ENCODE measurements at places on chromosomes 12 and 14.

DNA sequence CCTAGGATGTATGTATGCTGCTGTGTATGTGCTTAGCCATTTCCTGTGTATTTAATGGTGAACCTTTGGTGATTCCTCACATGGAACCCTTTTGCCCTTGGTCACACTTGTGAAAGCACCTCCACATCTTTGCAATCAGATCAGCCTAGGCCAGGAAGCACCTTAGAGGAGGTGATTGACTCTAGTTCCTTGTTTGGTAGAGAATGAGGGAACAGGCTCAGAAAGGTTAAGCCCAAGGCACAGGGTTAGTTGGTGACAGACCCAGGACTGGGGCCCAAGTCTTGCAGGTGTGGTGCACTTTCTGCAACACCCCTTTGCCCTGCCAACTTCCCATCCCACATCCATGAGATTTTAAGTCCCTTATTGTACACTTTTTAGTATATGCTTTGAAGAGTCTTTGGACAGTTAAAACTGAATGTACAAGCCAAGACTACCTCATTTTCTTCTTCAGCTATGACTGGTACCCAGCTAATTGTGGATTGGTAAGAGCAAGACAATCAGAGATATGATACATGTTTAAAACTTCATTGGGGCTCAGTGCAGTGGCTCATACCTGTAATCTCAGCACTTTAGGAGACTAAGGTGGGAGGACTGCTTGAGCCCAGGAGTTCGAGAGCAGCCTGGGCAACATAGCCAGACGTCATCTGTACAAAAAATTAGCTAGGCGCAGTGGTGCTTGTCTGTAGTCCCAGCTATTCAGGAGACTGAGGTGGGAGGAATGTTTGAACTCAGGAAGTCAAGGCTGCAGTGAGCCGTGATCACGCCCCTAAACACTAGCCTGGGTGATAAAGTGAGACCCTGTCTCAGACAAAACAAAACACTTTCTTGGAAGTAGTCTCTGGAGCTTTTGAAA, 71.1 kb downstream of the RASSF3 start:
- no peak for DNase-seq

DNA sequence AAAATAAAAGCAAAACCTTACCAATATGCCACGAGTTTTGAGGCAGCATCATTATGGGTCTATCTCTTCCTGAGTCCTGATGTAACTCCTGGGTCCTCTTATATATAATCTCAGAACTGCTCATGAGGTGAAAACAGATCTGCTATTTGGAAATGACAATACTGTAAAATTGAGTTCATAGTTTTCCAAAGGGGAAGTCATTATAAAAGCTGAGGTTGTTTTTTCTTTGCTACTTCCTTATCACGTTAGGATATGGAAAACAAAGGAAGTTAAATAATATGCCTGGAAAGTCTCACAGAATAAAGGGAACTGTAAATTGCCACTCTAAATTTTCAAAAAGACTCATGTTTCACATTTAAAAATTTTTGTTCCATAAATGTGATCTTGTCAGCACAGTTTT, at the start of gene CD163L1:
CD163L1 (minus strand) TSS at position 78 of the 400 bp plus-strand sequence; CDS start at position 52, 26 bp downstream.
- DNase-seq: no peak

- DNase-seq: no peak
Observed at GRCh38 chr14:53019406-53019805, 68.6 kb upstream of the FERMT2 start.

- DNase-seq: no peak
Observed at GRCh38 chr12:51219322-51219721, 1.5 kb upstream of the POU6F1 start.

- DNase-seq: no peak
Observed at GRCh38 chr14:86902176-86902950, 1090.6 kb downstream of the GALC start.

- no peak for DNase-seq
Observed at GRCh38 chr14:31232081-31232480, 24.5 kb upstream of the HECTD1 start.

DNA sequence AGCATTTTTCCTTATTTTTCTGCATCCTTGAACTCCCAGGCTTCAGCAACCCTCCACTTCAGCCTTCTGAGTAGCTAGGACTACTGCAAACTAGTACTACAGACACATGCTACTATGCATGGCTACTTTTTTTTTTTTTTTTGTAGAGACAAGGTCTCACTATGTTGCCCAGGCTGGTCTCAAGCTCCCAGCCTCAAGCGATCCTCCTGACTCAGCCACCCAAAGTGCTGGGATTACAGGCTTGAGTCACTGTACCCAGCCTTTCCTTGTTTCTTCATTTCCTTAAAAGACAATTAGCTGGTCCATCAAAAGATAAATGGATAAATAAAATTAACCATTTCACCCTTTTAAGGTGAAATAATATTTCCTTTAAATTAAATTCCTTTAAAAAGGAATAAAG, 205.8 kb downstream of the SPTSSA start:
- no peak for DNase-seq

GRCh38 chr14:98912655-98913054, 359.3 kb downstream of the BCL11B start:
- no peak for DNase-seq

DNA sequence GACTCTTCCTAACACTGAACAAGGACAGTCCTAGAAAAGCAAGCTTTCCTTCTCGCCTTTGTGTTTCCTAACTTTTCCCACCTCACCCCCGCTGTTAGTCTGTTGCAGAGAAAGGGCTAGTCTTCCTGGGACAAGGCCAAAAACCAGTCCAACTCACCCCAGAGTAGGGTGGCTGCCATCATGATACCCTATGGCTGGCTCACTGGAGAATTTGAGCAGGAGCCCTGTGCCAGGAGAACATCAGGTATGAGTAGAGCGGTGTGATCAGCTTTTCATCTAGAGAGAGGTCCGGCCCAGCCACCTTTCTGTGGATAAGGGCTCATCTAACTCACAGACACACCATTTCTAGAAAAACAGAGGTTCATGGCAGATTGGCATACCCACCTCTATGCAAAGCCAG, 16.7 kb upstream of the ZFP36L1 start:
- no peak for DNase-seq

DNA sequence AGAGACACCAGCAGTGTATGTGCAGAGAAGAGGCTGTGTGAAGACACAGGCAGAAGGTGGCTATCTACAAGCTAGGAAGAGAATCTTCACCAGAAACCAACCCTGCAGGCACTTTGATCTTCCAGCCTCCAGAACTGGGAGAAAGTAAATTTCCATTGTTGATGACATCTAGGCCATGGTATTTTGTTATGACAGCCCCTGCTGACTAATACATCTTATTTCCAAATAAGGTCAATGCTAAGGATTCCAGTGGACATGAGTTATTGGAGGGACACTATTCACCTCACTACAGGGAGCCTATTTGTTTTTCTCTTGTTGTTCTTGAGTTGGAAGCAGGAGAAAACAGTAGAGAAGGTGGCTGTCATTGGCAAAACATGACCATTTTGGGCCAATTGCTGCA, 88.5 kb upstream of the RIN3 start:
- no peak for DNase-seq

DNA sequence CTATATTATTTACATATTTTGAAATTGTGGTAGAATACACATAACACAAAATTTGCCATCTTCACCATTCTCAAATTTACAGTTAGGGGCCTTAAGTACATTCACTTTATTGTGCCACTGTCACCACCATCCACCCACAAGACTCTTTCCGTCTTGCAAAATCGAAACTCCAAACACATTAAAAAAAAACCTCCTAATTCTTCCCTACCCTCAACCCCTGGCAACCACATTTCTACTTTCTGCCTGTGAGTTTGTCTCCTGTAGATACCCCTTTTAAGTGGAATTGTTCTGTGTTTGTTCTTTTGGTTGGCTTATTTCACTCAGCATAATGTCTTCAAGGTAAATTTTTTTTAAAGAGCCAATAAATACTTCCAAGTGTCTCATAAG, 31.6 kb upstream of the AMIGO2 start:
- DNase-seq: no peak

DNA sequence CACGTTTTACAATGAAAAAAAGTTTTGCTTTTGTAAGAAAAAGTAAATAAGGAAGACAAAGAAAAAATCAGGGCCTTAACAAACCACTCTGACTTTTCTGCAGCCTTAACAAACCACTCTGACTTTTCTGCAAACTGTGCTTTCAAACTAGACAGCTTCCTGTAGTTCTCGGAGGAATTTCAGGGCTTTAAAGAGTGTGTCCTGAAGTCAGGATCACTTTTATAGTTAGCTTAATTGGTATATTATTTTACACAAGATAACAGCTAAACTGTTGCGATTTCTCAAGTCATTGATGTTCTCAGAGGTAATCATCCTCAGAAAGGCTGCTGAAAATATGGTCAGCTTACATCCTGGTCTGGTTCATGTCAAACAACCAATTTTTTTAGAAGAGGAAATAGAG, 42.2 kb downstream of the TMEM117 start:
- DNase-seq: no peak

DNA sequence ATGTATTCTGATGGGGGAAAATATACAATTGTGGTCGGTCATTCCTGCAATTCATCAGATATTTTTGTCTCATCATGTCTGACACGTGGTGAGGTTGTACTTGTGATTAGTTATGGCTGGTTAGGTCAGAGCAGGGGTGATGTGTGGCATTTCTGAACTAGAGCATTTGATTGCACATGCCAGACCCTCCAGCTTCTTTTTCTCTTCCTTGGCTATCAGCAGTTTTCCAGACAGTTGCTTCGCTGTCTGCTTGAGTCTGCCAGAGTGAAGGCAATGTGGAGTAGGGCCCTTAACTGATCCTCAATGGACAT, 25.9 kb downstream of the TMEM117 start:
- no peak for DNase-seq

- no peak for DNase-seq
Observed at GRCh38 chr12:49982246-49983087, 9.7 kb downstream of the AQP6 start.
